ENCODE measurements at places on chromosomes 1 and 21.
A peak's percentile ranks its signal among the peaks of the same experiment; 100 is the strongest.

- DNase-seq = peak; percentile 60
Observed at GRCh38 chr1:210407207-210407886, 78.6 kb downstream of the HHAT start.

GRCh38 chr1:234925440-234926263 is 203.0 kb downstream of the TOMM20 start:
- peak; percentile 98 for DNase-seq

- no peak for DNase-seq
Observed at GRCh38 chr1:184019069-184019468, 18.5 kb downstream of the COLGALT2 start.

DNA sequence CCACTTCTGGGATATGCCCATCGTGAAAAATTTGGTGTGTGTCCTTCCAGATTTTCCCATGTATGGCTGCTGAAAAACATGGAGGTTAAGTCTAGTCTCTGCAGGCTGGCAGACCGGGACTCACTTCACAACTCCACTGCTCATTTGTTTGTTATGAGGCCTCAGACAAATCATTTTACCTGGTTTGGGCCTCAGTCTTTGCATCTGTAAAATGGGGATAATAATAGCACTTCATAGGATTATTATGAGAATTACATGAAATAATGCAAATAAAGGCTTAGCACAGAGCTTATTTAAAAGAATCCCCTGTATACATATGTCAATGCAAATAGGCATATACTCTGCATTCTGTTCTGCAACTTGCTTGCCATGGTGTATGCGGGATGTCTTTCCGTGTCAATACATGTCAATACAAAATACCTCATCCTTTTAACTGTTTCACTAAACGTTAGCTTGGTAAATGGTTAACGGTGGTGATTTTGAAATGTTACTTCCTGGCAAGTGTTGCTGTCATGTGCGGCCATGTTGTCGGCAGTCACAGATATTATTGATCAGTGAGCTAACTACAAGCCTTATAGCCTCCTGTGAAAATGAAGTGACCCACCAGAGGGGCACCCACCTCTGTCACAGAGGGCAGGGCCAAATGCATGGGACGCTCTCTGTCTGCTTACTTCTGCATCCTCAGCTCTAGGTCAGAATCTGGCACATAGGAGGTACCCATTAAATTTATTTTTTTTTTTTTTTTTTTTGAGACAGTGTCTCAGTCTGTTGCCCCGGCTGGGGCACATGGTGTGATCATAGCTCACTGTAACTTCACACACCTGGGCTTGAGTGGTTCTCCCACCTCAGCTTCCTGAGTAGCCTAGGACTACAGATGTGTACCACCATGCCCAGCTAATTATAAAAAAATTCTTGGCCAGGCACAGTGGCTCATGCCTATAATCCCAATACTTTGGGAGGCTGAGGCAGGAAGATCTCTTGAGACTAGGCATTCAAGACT is 4.3 kb downstream of the LCK start:
- no peak for DNase-seq

DNA sequence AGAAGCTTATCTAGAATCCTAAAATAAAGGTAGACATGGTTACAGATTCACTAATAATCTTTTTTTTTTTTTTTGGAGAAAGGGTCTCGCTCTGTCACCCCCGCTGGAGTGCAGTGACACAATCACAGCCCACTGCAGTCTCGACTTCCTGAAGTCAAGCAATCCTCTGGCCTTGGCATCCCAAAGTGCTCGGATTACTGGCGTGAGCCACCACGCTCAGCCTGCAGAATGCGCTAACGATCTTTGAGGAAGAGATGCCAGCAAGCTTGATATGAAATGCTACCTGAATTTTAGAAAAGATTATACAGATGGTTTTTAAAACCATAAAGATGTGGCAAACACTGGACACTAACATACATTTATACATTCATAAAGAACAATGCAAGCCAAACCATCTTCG is 4.1 kb upstream of the GNPAT start:
- DNase-seq = no peak

DNA sequence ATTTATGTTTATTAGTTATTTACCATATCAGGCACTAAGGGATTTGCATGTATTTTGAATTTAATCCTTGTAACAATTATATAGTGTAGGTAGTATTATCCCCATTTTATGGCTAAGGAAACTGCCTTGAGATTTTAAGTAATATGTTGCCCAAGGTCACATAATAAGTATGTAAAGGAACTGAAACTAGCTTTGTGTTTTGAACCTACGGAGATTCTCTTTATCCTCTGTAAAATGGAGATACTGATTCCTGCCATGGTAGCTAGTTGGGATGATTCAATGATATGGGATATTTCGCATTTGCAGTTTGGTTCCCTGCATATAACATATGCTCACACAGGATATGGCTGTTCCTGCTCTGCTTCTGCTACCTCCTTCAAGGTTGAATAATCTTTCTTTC is 144.3 kb downstream of the ST6GALNAC3 start:
- no peak for DNase-seq

- no peak for DNase-seq
Observed at GRCh38 chr1:226414098-226414698, 6.3 kb upstream of the PARP1 start.
